ENCODE measurements at places on chromosomes 5 and 9. TPM values are rescaled to one million over a fixed set of nuclear protein-coding genes. Genes with fewer than 3 reads are reported as not detected.

DNA sequence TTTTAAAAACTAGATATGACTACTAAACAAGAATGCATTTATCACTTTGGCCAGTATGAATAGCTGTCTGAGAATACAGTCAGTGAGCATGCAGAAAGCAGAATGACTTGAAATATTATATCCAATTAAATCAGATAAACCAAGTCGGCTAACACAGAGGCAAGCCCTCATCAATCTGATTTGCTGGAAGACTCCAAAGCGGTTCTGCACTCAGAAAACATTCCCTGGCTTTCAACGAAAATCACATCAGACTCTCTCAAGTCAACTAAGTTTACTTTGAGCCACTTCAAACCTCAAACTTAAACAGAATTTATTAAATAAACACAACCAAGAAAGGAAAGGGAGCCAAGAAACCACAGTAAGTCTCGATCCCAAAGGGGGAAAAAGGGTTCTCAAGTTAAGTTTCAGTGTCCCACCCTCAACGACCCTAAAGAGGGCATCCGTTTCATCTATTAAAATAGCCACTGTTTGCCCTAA lies 1.4 kb downstream of the MYO10 start:
- H3K36me3 ChIP-seq, result peaks cover 2% of the 10 kb centered on the region
- H3K27me3 ChIP-seq, result peaks cover 63% of the 10 kb centered on the region

DNA sequence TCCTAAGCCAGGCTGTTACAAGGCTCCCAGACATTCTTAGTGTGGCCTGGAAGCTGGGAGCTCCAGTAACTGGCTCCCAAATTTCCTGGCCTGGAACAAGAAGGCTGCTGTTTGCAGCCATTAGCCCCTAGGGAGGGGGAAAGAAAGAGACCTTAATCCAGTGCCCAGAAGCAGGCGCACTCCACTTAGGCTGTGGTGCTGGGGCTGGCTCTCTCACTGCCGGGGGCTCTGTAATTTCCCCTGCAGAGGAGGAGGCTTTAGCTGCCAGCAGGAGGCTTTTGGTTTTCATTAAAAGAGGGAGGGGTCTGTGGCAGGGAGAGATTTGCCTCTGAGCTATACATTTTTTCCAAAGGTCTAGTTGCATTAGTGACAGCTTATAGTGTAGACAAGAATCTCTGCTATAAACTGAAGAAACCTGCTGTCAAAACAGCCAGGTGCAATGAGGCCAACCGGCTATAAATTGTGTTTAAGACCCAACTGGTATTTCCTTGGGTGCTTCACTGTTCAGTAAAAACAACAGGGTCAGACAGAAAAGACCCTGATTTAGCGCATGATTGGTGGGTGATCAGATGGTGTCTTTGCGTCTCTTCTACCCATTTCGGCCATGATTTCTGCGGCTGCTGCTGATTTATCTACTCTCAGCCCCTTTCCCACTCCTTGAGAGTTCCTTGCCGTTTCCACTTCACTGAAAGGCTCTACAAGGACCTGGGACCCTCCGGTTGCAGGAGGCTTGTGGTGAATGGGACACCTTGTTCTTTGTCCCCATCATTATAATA lies 254.6 kb downstream of the AOPEP start:
- H3K27ac ChIP-seq, result no peak overlapping the region
- no peak for DNase-seq
- H3K4me1 ChIP-seq, result peaks cover 12% of the 10 kb centered on the region
- no peak overlapping the region for H3K4me3 ChIP-seq
- peaks cover 6% of the 10 kb centered on the region for H3K36me3 ChIP-seq

DNA sequence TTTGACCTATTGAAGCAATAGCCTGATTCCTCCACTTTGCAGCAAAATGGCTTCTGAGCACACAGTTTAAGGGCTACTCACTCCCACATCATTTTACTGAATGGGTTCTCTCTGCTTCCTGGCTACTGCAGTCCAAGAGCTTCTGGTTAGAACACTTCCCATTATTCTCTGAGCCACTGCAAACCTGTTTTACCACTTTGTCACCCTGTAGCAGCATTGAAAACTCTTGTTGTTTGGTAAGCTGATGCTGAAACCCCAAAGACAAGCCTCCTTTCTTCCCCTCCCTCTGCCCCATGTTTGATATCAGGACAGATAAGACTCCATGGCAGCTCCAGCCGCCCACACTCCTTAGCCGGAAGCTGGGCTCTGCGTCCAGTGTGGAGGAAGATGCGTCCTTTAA lies 84.4 kb upstream of the RARS1 start:
- no peaks in the 10 kb centered on the region for H3K4me1 ChIP-seq
- H3K27ac ChIP-seq, result no peak overlapping the region
- no peaks in the 10 kb centered on the region for H3K36me3 ChIP-seq

DNA sequence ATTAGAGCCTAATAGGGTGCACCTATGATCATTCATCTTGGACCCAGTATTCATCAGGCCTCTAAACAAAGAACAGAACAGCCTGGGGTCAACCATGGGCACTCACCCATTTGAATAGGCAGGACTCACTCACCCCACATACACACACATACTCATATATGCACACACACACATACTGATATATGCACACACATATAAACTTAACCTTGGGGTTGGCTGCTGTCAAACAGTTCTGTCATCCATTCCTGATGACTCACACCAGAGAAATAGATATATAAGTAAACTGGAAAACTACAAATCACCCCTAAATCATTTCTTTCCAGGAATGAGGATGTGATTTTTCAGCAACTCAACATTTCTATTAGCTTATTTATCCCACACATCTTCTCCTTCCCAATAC lies 51.3 kb downstream of the ARL15 start:
- H3K4me1 ChIP-seq, result peaks cover 33% of the 10 kb centered on the region
- no peak overlapping the region for H3K4me3 ChIP-seq
- H3K27ac ChIP-seq, result no peak overlapping the region

DNA sequence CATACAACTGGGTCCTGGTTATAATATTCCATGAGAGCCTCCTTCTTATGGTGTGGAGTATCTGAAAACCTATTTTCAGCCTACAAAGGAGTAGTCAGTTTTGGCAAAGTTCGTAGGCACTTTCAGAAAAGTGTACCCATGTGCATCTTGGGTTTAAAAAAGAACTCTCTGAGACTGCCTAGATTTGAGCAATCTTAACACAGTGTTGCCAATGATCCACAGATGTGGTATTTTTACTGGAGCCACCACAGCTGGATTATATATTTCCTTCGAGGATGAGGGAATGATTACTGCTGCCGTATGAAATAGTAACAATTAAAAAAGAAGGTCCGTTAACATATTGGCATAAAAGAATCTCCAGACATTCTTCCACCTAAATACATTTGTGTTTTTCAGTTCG lies 1.1 kb downstream of the PALM2AKAP2 start:
- DNase-seq, result no peak
- H3K4me3 ChIP-seq, result no peak overlapping the region
- H3K27ac ChIP-seq, result no peak overlapping the region

- DNase-seq, result no peak
- H3K27me3 ChIP-seq, result no peaks in the 10 kb centered on the region
- H3K4me3 ChIP-seq, result peak overlapping the region; percentile 100
- peaks cover 9% of the 10 kb centered on the region for H3K36me3 ChIP-seq
Observed at GRCh38 chr5:157576678-157577077, 1.1 kb upstream of the ADAM19 start.

GRCh38 chr5:74833537-74834266 lies 32.5 kb downstream of the FAM169A start:
- no peak for DNase-seq
- H3K36me3 ChIP-seq, result peaks cover 4% of the 10 kb centered on the region
- H3K27me3 ChIP-seq, result no peaks in the 10 kb centered on the region
- peaks cover 7% of the 10 kb centered on the region for H3K4me1 ChIP-seq

- DNase-seq, result no peak
- no peaks in the 10 kb centered on the region for H3K36me3 ChIP-seq
- no peaks in the 10 kb centered on the region for H3K27me3 ChIP-seq
- H3K4me3 ChIP-seq, result no peak overlapping the region
Observed at GRCh38 chr9:125137200-125137599, 6.1 kb downstream of the SCAI start.

DNA sequence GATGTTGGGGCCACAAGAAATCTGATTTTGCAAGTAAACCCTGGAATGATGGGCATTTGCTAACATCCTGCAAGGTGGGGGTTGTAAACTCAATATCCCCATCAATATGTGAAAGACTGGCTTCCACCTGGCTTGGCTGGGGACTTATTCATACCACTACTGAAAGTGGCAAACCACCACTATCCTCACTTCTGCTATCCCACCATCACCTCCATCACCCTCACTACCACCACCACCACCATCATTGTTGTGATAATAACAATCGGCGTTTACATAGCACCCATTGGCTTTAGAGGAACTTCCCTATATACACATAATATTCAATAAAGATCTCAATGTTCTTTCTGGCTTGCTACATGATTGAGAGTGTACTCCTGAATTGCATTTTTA lies 224.7 kb upstream of the DAP start:
- H3K4me1 ChIP-seq, result peaks cover 14% of the 10 kb centered on the region
- H3K27me3 ChIP-seq, result peaks cover 37% of the 10 kb centered on the region
- H3K36me3 ChIP-seq, result peaks cover 7% of the 10 kb centered on the region
- no peak overlapping the region for H3K27ac ChIP-seq
- DNase-seq, result no peak
- no peak overlapping the region for H3K4me3 ChIP-seq

DNA sequence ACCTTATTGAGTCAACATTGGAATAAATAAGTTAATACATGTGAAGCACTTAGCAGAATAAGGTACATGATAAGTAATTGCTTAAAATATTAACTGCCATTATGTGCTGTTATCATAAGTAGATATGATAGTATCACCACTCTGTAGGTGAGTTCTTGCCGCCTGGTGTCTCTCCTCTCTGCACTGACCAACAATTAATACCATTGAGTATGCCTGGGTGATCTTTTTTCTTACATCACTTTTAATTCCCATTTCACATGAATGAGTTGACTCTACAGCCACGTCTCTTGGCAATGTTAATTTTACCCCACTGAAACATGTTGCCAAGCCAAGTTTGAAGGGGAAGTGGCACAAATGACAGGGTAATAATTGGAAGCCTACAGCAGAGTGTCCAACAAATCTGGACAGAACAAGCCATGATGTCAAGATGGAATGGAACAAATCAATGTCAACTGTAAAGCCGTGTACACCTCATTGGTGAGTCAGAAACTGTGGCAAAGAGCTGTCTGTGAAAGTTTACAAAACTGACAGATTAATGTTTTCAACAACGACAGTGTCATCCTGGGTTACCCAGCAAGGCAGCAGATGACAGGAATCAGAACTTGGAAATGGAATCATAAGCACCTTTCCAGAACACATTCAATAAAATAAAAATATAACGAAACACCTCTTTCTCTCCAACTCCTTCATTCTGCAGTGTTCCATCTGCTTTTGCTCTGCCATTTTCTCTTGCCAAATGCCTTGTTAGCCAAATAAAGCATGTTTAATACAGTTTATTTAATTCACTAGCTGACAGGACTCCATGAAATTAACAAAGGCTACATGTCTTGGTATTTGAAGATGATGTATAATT lies 330.9 kb downstream of the CTNND2 start:
- H3K27ac ChIP-seq, result no peak overlapping the region
- no peaks in the 10 kb centered on the region for H3K4me1 ChIP-seq
- no peak for DNase-seq

DNA sequence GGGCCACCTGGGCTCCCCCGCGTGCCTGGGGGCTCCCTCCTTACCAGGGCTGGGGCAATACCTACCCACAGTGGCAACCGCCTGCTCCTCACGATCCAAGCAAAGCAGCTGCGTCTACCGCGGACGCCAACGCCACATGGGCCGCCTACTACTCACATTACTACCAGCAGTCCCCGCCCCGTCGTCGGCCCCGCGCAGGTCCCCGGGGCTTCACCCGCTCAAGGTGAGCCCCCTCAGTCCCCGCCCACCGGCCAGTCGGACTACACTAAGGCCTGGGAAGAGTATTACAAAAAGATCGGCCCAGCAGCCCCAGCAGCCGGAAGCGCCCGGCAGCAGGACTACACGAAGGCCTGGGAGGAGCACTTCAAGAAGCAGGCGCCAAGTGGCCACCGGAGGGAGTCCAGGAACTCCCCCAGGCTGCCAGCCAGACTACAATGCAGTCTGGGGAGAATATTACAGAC lies 106.0 kb upstream of the MTAP start:
- DNase-seq, result no peak
- no peaks in the 10 kb centered on the region for H3K4me1 ChIP-seq
- no peak overlapping the region for H3K4me3 ChIP-seq
- H3K36me3 ChIP-seq, result no peaks in the 10 kb centered on the region
- no peak overlapping the region for H3K27ac ChIP-seq

GRCh38 chr9:125337236-125337635 lies 75.6 kb downstream of the GAPVD1 start:
- H3K27ac ChIP-seq, result peak overlapping the region; percentile 11
- H3K36me3 ChIP-seq, result peaks cover 2% of the 10 kb centered on the region
- H3K27me3 ChIP-seq, result no peaks in the 10 kb centered on the region
- no peak overlapping the region for H3K4me3 ChIP-seq

Gene MCCC2
- 27.9 TPM for total RNA-seq

DNA sequence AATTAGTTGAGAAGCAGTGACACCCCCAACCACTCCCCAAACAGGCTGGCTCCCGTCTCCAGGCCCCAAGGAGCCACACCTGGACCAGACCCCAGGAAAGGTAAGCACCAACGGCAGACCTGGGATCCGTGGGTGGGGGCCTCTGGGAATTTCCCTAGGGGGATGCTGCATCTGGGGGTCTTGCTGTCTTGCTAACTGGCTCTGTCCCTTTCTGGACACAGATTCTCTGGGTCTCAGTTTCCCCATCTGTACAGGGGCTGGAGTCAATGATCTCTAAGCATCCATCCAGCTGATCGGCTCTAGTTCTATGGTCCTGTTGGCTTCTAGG lies 27.9 kb upstream of the IL17B start:
- H3K4me3 ChIP-seq, result no peak overlapping the region
- H3K27ac ChIP-seq, result no peak overlapping the region
- DNase-seq, result no peak
- no peaks in the 10 kb centered on the region for H3K36me3 ChIP-seq

Gene FAM163B
- total RNA-seq, result not detected

GRCh38 chr9:126927419-126927818 lies 12.8 kb downstream of the RALGPS1 start:
- peaks cover 5% of the 10 kb centered on the region for H3K4me1 ChIP-seq
- H3K4me3 ChIP-seq, result no peak overlapping the region
- DNase-seq, result no peak
- peaks cover 3% of the 10 kb centered on the region for H3K36me3 ChIP-seq
- peaks cover 5% of the 10 kb centered on the region for H3K27me3 ChIP-seq

GRCh38 chr5:158538506-158539074 lies 561.1 kb downstream of the EBF1 start:
- H3K4me3 ChIP-seq, result no peak overlapping the region
- H3K4me1 ChIP-seq, result no peaks in the 10 kb centered on the region
- DNase-seq, result no peak
- no peak overlapping the region for H3K27ac ChIP-seq

- H3K27ac ChIP-seq, result no peak overlapping the region
- no peak for DNase-seq
- H3K4me1 ChIP-seq, result no peaks in the 10 kb centered on the region
Observed at GRCh38 chr5:59905188-59905587, 11.7 kb upstream of the PDE4D start.

DNA sequence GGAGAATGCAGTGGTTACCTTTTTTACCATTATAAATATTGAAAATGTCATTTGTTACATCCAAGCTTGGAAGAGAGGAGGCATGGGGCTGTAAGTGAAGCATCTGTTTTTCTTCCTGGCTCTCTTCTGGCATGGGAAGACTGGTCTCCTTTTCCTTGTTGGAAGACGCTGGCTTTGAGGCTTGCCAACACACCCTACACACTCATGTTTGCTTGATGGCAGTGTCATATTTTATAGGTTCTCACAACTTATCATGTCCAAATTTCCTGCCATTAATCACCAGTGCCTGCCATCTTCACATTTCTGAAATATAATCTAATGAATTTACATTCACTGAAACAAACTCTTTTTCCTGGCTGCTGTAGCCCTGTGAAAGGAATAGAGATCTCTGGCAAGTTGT lies 252.9 kb downstream of the MAN2A1 start:
- H3K4me3 ChIP-seq, result no peak overlapping the region
- H3K4me1 ChIP-seq, result peaks cover 7% of the 10 kb centered on the region
- DNase-seq, result no peak
- no peak overlapping the region for H3K27ac ChIP-seq
- peaks cover 35% of the 10 kb centered on the region for H3K27me3 ChIP-seq
- peaks cover 2% of the 10 kb centered on the region for H3K36me3 ChIP-seq
